ENCODE measurements at places on chromosomes 2 and 18.

DNA sequence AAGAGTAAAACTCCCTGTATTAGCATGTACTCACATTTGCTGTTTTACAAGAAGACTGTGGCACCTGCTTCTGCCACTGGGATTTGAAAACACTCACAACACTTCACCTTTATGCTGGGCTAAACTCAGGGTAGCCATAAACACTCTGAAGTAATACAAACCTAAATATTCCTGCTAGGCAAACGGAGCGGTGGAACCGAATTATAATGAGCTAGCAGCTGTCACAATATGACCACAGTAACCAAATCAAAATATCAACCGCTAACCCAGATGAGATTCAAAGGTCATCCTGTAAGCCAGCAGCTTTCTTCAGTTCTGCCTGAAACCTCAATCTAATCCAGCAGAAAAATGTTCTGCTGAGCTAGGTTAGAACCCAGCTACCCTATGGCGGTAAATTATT is 132.1 kb downstream of the TCF4 start:
- no peak for DNase-seq

- no peak for DNase-seq
Observed at GRCh38 chr2:26979741-26980140, 9.3 kb downstream of the MAPRE3 start.

DNA sequence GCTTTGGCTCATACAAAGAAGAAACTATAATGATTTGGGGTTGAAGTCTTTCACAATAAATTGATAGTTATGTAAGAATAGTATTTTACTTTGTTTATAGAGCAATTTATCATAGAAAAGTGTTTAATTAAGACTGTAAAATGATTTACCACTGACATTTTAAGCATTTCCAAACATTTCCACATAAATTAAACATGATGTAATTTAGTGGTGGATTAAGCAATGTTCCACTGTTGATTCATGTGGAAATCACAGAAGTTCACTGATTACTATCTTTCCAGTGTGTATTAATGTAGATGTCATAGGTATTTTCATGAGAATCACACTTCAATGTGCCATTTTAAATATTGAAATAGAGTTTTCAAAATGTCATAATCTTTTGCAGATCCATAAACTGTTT is 40.1 kb upstream of the GRB14 start:
- DNase-seq: no peak

DNA sequence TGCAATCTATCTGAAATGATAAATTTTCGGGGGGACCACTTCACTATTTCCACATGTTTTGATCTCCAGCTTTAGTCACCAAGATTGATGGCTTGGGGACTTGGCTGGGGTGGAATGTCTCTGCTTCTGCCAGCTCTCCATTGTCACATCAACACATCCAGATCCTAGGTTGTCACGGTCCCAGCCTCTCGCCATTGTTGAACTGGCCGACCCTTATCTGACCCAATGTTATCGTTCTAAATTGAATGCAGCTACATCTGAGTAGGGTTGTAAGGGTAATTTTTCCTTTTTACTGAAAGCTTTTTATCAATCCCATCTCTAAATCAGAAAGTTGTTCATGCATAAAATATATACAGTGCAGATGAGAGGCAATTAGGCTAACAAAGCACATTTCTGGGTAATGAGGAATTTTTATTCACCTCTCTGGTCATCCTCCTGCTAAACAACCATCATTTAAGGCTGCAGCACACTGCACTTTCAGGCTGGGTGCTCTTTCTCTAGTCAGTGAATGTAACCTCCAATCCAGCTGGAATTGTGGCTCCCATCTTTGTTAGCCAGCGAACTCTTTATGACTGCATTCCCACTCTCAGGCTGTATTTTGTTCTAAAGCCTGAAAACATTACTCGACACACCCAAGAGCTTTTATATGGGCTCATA is 128.2 kb downstream of the COL4A4 start:
- no peak for DNase-seq

GRCh38 chr18:37253394-37254235 is 312.0 kb downstream of the CELF4 start:
- DNase-seq: peak; percentile 40

DNA sequence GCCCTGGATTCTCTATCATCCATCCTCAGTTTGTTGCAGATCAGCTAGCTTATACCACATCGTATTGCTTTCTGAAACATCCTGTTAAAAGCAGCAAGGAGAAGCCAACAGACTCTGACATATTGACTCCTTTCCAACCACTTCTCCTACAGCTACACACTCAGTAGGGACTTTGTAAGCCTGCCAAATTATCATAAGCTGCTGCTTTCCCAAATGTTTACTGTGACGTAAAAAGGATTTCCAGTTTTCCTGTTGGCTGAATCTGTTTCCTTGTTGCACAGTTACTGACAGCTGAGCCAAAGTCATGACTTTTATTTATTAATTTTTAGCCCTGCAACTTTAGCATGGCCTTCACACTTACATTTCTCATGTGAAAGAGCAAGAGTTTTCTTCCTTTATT is 294.3 kb downstream of the KCNJ3 start:
- DNase-seq: no peak

DNA sequence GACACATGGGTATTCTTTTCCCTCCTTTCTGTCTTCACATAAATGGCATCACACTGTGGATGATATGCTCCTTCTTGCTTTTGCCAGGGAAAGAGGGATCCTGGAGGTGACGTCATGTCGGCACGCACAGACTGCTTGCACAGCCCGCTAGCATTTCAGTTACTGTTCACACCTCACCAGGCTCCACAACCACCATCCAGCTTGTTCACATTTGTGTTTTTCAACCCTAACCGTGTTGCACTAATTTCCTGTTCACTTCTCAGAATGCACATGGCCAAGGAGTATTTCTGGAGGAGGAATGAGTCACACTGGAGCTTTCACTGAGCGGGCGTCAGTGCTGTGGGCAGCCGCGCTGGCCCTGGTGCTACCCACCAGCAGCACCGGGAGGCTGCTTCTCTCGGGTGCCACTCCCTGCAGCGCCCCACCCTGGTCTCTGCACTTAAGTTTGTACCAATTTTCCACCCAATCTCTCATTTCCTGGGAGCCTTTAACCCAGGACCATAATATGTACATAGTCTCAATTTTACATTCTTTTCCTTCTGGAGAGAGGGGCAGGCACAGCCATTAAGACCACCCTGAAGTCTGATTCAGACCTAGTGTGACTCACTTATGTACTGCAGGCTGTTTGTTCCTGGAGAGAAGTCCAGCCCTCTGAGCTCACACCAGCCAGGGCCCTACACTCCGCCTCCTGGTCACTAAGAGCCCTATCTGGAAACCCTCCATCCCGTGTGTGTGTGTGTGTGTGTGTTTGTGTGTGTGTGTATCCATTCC is 65.1 kb downstream of the MBP start:
- DNase-seq: no peak

GRCh38 chr2:102235491-102235890 is 48.7 kb downstream of the IL1RL2 start:
- no peak for DNase-seq

All from GM19239 (cell line).